RCC 7860 (cell line): ENCODE measurements at places on chromosomes 1 and 21.
A peak's percentile ranks its signal among the peaks of the same experiment; 100 is the strongest.

- DNase-seq, result no peak
Observed at GRCh38 chr1:183645531-183645930, 7.6 kb downstream of the APOBEC4 start.

DNA sequence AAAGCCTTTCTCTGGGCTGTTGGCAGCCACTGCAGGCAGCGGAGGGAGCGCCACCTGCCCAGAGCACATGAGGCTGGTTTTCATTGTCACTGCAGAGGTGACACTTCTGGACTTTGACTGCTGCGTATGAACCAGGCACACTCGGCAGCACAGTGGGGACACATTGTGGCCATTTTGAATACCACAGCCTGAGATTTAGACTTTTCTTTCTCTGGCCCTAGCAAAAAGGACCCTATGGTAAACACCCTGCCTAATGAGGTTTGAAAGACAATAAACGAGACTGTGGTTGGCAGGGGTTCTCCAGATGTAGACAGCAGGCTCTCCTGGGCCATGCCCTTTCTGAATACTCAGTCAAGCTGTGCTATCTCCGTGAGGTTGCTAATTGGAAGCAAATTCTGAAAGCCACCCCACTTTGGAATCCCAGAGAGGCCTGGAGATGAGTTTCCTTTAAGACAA lies 12.0 kb upstream of the KCNE2 start:
- peak; percentile 34 for DNase-seq

DNA sequence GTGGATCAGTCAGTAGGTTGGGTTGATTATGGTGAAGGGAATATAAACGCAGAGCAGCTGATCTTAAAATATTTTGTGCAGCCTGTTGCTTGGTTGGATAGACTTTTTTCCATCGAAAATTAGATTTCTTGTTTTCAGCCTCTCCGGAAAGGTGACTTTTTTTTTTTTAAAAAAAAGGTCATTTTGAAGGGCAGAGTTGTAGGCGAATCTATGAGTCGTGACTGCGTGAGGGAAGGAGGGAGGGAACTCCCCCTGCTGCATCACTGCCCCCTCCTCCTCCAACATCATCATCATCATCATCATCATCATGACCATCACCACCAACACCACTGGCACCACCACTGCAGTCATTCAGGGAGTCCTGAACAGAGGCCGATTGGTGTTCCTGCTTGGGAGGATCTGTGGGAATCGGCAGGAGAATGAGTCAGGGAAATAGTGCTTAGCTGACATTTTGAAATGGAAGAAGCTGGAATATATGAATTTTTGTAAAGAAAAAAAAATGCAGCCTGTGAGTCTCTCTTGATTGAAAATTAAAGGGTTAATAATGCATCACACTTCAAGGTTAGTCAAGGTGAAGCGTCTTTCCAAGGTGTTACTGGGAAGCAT lies 1.2 kb downstream of the ATP1B1 start:
- DNase-seq, result peak; percentile 82

DNA sequence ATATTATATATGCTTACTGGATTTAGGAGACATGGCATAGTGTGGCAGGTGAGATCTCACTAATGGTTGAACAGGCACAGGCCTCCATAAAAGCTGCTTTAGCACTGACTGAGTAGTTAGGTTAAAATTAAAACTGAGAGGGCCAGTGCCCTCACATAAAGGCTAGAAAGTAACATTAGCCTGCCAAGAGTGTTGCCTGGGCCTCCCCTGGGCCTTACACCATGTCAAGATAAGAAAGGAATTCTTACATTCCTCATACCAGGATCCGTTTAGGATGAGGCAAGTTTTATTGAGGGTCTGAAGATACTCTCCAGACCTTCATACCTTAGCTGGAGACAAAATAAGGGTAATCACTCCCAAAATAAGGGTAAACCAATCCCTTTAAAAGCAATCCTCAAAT lies 1011.8 kb downstream of the PLA2G4A start:
- DNase-seq, result no peak

GRCh38 chr1:90092441-90092840 lies 97.5 kb downstream of the ZNF326 start:
- DNase-seq, result no peak

- no peak for DNase-seq
Observed at GRCh38 chr1:230992100-230992774, 13.3 kb downstream of the ARV1 start.

- DNase-seq, result no peak
Observed at GRCh38 chr1:68558321-68559026, 61.6 kb upstream of the DEPDC1 start.

DNA sequence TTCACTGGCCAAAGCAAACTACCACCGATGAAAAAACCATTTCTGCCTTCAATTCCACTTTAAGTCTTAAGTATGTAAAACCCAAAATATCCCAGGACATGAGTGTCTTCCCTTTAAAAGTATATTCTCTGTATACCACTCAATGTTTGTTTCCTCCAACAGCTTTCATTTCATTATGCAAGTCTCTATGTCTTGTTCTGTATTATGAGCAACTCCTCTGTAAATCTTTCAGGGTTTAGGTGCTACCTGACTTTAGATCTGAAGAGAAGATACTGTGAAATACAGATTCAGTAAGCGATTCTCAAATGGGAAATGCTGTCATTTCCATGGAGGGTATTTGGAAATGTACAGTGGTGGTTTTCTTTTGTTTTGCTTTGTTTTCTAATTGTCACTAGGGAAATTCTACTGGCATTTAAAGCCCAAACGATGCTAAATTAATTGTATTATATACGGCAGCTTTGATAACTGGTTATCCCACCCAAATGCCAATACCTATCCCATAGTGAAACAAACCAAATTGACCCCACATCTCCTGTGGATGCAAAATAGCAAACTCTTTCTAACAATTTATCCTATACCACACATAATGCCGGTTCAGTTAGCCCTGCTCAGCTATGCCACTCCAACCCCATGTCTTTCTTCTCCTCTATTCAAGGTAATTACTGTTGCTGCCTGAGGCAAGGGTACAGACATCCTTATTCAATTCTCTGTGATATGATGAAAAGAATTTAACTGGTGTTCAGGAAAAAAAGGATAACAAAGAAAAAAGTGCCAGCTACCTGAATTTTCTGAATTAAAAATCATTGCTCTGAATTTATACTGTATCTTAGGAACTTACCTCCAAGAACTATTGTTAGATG lies 182.8 kb downstream of the EIF4G3 start:
- DNase-seq, result no peak

DNA sequence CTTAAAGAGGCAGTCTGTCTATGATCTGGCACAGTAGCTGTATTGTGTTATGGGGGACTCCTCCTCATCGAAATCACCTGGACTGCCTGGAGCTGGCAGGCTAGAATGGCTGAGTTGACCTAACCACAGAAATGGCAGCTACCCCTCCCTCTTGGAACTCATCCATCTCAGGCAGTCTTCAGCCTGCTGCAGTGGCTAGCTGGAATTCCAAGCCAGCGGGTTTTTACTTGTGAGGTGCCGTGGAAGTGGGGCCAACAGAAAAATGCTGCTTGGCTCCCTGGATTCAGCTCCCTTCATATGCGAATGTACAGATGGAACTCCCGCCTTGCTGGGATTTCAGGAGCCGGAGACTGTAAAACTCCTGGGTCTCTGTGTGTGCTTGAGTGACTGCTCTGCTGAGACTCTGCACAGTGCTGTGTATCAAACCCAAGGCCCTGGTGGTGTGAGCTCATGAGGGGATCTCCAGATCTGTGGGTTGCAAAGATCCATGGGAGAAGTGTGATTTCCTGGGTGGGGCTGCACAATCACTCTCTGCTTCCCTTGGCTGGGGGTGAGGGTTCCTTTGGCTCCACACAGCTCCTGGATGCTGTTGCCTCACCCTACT lies 316.9 kb downstream of the CTH start:
- no peak for DNase-seq

- peak; percentile 39 for DNase-seq
Observed at GRCh38 chr1:48043622-48044021, 46.4 kb upstream of the TRABD2B start.

- no peak for DNase-seq
Observed at GRCh38 chr1:91383456-91383855, 21.2 kb downstream of the HFM1 start.

GRCh38 chr1:6603238-6603914 lies 707 bp upstream of the KLHL21 start:
- DNase-seq, result no peak

GRCh38 chr1:181166377-181167196 lies 78.1 kb downstream of the IER5 start:
- peak; percentile 59 for DNase-seq

- no peak for DNase-seq
Observed at GRCh38 chr1:5681654-5682053, 310.6 kb downstream of the NPHP4 start.

GRCh38 chr21:41769111-41769510 lies 2.3 kb upstream of the RIPK4 start:
- DNase-seq, result no peak

GRCh38 chr1:106289265-106289928 lies 767.1 kb upstream of the PRMT6 start:
- no peak for DNase-seq

DNA sequence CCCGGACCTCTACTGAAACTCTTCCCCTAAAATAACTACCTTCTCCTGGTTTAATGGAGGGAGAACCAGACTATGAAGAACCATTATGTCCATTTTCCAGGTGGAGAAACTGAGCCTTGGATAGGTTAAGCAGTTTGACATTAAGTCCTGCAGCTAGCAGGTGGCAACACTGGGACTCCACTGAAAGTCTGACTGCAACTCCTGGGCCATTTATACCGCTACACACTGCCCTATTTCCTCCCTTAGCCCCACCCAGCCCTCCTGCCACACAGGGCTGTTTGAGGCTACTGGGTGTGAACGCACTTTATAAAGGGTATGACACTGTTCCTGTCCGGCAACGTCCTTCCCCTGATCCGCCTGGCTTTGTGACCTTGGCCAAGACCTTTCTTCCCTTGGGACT lies 511 bp upstream of the INPP5B start:
- no peak for DNase-seq

- DNase-seq, result no peak
Observed at GRCh38 chr1:206925106-206925736, 3.5 kb upstream of the FCMR start.

GRCh38 chr1:188089461-188089860 lies 1260.7 kb downstream of the PLA2G4A start:
- no peak for DNase-seq

- peak; percentile 64 for DNase-seq
Observed at GRCh38 chr1:115807723-115808122, 33.2 kb downstream of the NHLH2 start.

- DNase-seq, result no peak
Observed at GRCh38 chr1:199959033-199959774, 68.3 kb upstream of the NR5A2 start.

DNA sequence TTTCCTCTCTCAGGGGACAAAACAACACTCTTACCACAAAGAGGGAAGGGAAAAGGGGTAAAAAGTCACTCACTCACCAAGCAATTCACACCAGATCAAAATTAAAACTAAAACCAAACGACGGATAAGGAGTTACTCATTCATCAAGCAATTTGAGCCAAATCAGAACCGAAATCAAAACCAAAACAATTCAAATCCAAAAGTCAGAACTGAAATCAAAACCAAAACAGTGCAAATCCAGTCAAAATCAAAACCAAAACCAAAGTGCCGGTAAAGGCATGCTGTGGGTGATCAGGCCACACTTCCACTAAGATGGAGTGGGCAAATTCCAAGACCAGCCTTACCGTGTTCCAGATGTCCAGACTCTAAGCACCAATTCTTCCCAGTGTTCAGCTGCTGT lies 717.9 kb downstream of the AMY1C start:
- DNase-seq, result no peak

GRCh38 chr1:18513995-18514394 lies 33.3 kb downstream of the KLHDC7A start:
- no peak for DNase-seq

DNA sequence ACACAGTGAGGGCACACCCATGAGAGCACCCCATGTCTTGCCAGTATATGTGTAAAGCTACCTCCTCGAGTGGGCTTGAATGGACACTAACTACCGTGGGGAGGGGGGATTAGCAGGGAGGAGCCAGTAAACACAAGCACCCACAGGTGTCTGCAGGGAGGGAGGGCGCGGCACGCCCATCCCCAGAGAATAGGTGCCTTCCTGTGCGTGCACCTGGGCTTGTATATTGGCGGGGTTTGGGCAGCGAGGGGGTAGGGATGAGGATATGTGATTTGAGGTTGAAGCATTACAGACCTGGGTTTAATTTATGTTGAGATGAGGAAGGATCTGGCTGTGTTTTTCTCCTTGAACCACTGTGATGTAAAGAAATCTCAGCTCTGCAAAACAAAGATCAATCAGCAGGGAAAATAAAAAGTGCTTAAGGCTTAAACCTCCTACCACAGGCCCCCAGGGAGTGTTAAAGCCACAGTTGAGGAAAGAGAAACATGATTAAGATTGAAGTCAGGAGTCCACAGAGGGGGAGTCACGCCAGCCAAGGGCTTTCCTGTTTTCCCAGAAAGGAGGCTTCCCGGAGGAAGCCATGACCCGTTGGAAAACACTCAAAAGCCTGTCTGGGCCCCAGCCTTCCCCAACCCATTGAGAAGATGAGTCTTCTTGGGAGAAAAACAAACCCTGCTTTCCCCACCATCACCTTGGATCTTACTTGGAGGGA lies 80.0 kb downstream of the CAMK2N1 start:
- no peak for DNase-seq

- DNase-seq, result no peak
Observed at GRCh38 chr1:93608187-93609109, 73.2 kb downstream of the BCAR3 start.

DNA sequence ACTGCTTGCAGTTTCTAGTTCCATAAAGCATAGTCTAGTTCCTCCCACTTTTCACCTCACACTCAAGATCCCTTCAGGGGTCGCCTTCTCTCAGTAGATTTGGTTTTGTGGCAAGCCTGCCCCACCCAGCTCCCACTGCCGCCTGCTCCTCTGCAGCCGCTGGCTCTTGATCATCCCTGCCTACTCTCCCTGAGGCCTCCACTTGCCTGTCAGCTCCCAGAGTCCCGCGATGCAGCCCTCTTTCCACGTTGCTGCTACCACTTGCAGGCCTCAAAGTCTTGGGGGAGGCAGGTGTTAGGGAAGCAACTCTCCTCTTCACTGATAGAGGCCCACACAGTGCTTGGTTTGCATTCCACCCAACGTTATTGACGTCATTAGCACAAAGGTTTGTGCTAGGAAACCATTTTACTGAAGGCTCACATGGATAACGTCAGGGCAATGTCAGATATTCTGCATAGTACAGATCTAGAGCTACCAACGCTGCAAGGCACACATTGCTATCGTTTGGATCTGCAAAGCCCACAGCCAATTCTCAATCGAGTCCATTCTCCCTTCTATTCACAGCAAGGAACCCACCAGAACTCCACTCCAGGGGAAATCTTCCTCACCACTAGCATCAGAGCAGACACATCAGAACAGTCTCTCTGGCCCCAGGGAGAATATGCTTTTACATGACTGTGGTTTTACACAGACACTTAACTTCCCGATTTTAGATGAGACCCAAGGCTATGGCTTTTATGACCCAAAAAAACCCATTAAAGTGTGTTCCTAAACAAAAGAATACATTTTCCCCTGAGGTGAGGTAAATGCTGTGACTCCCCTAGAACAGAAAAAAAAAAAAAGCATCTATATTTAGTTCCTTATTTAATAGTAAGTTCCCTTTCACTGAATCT lies 519.5 kb upstream of the CAMK1G start:
- DNase-seq, result no peak

GRCh38 chr1:68178821-68179490 lies 53.4 kb downstream of the WLS start:
- no peak for DNase-seq

GRCh38 chr1:218479436-218480115 lies 134.4 kb downstream of the TGFB2 start:
- peak; percentile 77 for DNase-seq
